ENCODE measurements at places on chromosomes 1 and 21. TPM values are rescaled to one million over a fixed set of nuclear protein-coding genes. Genes with fewer than 3 reads are reported as not detected.

AADACL3 gene
- not detected for total RNA-seq

OR2L2 gene
- under 0.01 TPM for total RNA-seq

AUNIP gene
- total RNA-seq: 0.33 TPM

PRKCZ gene
- total RNA-seq: 1.5 TPM

AMY1A gene
- total RNA-seq: not detected

NES gene
- 110 TPM for total RNA-seq

RTCA gene
- total RNA-seq: 44.7 TPM

IFI44L gene
- total RNA-seq: 7.6 TPM

DEPDC1 gene
- total RNA-seq: 35.5 TPM

CDC7 gene
- total RNA-seq: 7.3 TPM

LCE1F gene
- not detected for total RNA-seq

TRIM67 gene
- not detected for total RNA-seq

CFHR4 gene
- not detected for total RNA-seq

NBPF6 gene
- not detected for total RNA-seq

NPR1 gene
- 0.58 TPM for total RNA-seq

C1QB gene
- not detected for total RNA-seq

CEP104 gene
- 23.1 TPM for total RNA-seq

OR6N1 gene
- total RNA-seq: not detected

VSIG8 gene
- 0.17 TPM for total RNA-seq

FAM229A gene
- 2.3 TPM for total RNA-seq

NBPF19 gene
- total RNA-seq: 10.9 TPM

CZIB gene
- total RNA-seq: 74.3 TPM

TRIM45 gene
- 7.3 TPM for total RNA-seq

AKR7A3 gene
- total RNA-seq: 1.2 TPM

CSRP1 gene
- 347 TPM for total RNA-seq

TAS1R1 gene
- not detected for total RNA-seq

ZBTB8OS gene
- total RNA-seq: 40.6 TPM

MAP3K7CL gene
- total RNA-seq: 23.3 TPM

LENEP gene
- not detected for total RNA-seq

TMPRSS15 gene
- not detected for total RNA-seq

XCL2 gene
- not detected for total RNA-seq

GPR25 gene
- total RNA-seq: not detected

AKT3 gene
- 31.4 TPM for total RNA-seq

ZFP69 gene
- total RNA-seq: 3.6 TPM

AURKAIP1 gene
- 137 TPM for total RNA-seq

RHD gene
- not detected for total RNA-seq

PTPN22 gene
- total RNA-seq: 1.2 TPM

CFAP141 gene
- not detected for total RNA-seq

C1orf198 gene
- 42.7 TPM for total RNA-seq

MYOC gene
- 1.2 TPM for total RNA-seq

BNIPL gene
- under 0.01 TPM for total RNA-seq

LCE1A gene
- not detected for total RNA-seq

CD53 gene
- total RNA-seq: not detected

RAB25 gene
- not detected for total RNA-seq

TCP10L gene
- total RNA-seq: 0.17 TPM

GABRD gene
- not detected for total RNA-seq

SLC1A7 gene
- 1.2 TPM for total RNA-seq

UBASH3A gene
- not detected for total RNA-seq

CLK2 gene
- 30.4 TPM for total RNA-seq

Data from smooth muscle cell of trachea (primary cell).